ENCODE measurements at places on chromosomes 3 and 15.

- DNase-seq = no peak
These were observed 200.9 kb upstream of the EIF1B start for GRCh38 chr3:40108643-40109042.

- DNase-seq = no peak
These were observed 139.7 kb upstream of the SMAD3 start for GRCh38 chr15:66925721-66926120.

- no peak for DNase-seq
These were observed 103.2 kb upstream of the SLCO2A1 start for GRCh38 chr3:134132961-134133360.

GRCh38 chr3:125073390-125073905, 17.7 kb upstream of the HEG1 start:
- no peak for DNase-seq

DNA sequence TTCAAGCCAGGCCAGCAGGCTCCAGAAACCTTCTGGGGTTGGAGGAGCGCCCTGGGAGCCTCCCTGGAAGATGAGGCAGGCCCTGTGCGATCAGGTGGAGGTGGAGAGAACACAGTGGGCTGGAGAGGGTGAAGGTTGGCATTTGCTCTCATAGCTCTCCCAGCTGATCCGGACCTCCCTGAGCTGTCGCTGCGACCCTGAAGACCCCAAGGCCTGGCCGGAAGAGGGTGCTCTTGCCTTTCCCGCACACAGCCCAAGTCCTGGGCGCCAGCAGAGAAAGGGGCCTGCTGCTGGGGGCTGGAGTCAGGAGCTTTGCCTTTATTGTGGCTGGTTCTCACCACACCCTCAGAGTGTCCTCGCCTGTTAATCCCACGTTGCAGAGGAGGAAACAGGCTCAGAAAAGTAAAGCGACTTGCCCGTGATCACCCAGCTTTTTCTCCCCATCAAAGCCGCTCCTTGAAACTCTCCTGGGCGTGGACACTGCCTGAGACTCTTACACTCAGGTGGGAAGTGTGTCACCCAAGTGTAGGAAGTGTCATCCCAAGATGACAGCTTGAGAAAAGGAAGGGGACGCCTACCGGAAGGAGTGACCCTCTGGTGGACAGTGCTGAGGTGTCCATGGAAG, 8.6 kb upstream of the RPL29 start:
- no peak for DNase-seq

GRCh38 chr3:170410428-170411029, 8.1 kb upstream of the CLDN11 start:
- no peak for DNase-seq

GRCh38 chr15:67090297-67091070, 25.1 kb downstream of the SMAD3 start:
- no peak for DNase-seq

DNA sequence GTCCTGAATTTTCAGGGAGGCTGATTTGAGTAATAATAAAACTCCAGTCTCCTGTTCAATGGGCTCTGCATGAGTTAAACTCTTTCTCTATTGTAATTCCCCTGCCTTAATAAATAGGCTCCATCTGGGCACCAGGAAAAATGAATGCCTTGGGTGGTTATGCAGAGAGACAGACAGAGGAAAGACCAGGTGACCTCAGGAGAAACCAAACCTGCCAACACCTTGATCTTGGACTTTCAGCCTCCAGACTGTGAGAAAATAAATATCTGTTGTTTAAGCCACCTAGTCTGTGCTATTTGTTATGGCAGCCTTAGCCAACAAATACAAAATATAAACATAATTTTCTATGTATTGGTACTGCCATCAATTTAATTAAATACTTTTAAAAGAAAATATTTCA, 64.8 kb upstream of the RAP2B start:
- no peak for DNase-seq

Measured in GM20000 (cell line).